ENCODE measurements at places on chromosomes 11 and 22.
A peak's percentile ranks its signal among the peaks of the same experiment; 100 is the strongest.

DNA sequence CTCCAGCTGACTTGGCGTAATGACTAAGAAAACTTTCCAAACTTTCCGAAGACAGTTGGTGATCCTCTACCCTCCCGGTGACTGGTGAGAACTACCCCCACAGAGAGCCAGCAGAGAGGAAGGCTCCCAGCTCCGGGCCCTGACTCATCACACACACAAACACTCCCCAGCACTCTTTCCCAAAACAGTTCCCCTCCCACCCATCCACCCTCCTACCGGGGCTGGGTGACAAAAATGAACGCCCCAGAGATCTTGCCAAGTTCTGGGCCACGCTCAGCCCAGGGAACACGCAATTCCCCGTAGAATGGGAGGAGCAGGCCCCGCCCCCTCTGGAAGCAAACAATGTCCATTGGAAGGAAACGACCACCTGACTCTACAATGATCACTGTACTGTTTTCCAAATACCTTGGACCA lies 21.3 kb upstream of the JAM3 start:
- DNase-seq: no peak

DNA sequence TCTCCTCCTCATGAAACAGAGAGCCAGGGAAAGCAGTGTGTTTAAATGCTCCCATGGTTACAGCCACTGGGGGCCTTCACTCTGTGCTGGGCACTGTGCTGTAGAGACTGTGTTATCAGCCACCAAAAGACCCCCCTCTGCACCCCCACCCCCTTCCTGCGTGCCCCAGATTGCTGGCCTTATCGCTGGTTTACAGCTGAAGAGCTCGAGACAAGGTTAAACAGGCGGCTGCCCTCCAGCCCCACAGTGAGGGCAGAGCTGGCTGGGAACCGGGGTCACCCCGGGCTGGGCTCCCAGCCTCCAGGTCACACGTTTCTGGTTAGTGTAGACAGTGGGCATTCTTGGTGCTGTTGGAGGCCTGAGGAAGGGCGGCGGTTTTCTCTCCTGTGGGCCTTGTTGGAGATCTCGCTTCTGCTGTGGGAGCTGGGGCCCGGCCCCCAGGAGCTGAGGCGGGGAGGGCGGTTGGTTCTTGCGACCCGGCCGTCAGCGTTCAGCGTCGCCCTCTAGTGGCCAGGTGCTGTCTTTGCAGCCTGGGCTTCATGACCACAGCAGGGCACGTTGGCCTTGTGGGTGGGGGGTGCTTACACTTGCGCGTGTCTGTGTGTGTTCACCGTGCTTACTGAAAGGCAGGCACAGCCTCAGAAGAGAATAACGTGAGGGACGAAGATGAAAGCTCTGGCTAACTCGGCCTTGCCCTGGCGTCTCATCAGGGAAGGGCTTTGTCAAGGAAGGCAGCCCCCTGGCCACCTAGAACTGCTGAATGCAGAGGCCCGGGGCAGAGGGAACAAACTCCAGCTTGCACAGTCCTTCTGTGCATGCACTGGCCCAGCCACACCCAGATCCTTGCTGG lies 40.8 kb downstream of the TBC1D22A start:
- peak; percentile 72 for DNase-seq

DNA sequence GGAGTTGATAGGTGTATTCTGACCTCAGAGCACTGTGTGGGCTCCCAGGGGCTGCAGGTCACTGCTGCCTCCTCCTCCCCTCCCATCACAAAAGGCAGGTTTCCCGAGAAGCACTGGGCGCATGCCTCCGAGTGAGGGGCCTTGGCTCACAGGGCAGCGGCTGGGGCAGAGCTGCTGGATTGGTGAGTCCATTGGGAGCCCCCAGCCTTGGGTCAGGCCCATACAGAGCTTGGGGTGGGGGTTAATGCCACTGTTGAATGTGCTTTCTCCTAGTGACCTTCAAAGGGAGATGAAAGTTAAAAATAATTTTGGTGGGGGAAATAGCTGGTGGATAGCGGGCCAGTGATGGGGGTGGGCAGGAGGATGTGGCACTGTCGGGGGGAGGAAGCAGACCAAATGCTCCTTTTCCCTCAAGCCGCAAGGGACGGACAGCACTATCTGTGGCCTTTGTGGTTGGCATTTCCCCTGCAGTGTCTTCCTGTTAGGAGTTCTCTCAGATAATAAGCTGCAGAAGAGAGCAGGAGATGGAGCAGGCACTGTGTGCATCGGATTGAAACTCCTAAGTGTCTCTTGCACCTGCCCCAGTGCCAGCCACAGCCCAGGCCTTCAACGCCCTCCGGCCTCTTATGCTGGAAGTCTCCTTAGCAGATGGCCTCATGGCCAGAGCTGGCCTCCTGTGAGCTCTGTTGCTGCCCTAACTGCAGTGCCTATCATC lies 3.2 kb downstream of the TUBA8 start:
- no peak for DNase-seq

- no peak for DNase-seq
These were observed 1.1 kb downstream of the EWSR1 start for GRCh38 chr22:29269230-29269604.

DNA sequence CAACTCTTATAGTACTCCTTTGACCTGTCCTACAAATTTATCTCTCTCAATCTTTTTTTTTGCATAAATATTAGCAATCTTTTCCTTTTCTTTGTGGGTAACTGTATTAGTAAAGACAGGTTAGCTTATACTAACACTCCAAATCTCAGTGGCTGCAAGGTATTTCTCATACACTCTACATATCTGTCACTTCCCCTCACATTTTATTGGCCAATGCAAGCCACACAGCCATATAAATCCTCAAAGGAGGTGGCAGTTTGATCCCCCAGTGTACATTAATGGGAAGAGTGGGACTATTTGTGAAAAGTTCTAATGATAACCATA lies 42.6 kb upstream of the EED start:
- DNase-seq: no peak

DNA sequence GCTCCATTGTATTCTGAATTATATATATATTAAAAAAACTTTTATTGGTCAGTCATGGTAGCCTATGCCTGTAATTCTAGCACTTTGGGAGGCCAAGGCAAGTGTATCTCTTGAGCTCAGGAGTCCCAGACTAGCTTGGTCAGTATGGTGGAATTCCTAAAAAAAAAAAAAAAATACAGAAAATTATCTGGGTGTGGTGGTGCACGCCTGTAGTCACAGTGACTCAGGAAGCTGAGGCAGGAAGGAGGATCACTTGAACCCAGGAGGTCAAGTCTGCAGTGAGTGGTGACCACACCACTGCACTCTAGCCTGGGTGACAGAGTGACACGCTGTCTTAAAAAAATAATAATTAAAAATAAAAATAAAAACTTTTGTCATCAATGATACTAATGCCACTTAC lies 133.2 kb downstream of the FAT3 start:
- DNase-seq: no peak

GRCh38 chr11:110833033-110833484 lies 120.8 kb upstream of the ARHGAP20 start:
- DNase-seq: no peak

DNA sequence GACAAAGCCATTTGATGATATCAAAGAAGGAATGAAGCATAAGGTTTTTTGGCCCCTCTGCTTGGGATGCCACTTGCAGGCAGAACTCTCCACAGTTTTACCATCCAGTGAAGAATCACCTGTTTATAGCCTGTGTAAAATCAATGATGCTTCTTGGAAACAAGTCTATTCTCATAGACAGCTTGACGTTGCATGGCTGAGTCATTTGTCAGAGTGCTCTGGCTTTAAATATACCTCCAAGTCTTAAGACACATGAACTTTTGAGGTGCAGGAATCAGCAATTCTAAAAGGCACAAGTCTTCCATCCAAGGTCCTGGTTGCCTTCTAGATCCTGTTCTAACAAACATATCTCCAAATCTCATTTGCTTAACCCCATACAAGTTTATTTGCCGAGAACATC lies 53.6 kb upstream of the KIRREL3 start:
- DNase-seq: no peak

DNA sequence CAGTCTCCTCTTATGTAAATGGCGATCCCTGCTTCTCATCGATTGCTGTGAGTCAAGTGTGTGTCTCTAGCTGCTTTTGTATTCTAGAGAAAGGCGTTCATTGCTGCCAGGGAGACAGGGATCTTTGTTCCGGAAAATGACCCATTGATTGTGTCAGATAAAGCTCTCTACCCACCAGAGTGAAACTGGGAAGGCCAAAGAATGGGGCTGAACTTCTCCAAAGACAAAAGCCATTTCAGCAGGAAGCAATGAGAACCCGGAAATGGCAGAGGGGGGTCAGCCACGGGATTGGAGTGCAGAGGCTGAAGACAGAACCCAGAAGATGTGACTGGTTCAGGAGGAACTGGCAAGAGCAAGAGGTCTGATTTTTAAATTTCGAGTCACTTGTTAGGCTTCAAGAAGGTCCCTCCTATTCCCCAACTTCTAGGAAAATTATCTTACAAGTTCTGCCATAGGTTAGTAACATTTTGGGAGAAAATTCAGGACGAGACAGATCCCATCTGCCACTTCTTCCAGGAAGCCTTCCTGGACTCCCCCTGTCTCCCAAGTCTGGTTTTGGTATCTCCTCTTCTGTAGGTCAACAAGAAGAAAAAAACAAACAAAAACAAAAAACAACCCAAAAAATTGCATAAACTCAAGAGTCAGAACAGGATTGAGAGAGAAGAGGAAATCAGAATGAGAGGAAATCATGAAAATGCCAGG lies 110.6 kb downstream of the NECTIN1 start:
- DNase-seq: no peak

Measured in activated T-cell treated with anti-CD3 and anti-CD28 coated beads, Interleukin-2, amount 50 U/mL, for 4 hours (primary cell).